ENCODE measurements at places on chromosomes 13 and 19.

DNA sequence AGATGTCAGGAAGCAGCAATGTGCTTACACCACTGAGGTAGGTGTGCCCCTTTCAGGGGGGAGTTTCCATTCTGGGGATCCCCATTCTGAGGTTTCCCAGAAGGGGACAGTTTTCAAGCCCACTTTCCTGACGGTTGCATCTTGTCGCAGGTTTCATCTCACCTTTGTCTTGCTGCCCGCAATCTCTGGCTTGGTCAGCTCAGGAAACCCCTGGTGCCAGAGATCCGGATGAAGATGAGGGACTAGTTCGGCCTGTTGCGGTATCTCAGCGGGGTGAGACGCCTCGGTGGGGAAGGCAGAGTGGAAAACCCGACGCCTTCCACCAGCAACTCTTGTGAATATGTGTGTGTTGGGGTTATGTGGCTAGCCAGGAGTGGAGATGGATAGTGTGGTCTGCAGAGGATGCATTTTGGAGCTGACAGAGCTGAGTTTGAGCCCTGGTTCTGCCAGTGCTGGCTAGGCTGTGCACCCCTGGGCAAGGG is 13.1 kb downstream of the TNFSF9 start:
- DNase-seq: no peak

- no peak for DNase-seq
Measured at GRCh38 chr13:79295906-79296706, 109.9 kb downstream of the RBM26 start.

DNA sequence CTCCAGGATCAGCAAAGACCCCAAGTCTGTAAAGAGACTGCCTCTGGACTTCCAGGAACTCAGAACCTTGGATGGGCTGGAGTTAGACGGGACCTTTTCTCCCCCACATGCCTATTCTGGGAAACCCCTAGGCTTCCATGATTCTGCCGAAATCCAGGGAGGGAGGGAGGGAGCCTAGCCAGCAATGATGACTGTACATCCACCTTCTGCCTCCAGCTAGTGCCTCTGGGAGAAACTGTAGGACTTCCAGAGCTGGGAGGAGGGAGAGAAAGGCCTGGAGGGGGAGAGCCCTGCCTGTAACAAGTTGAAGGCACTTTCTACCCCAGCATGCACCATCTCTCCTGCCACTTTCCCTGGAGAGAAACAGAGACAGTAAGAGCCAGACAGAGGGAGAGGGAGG is 6.0 kb upstream of the HAS1 start:
- DNase-seq: no peak

GRCh38 chr13:39527961-39528660 is 74.9 kb downstream of the LHFPL6 start:
- no peak for DNase-seq

GRCh38 chr19:1856698-1857603 is 6.4 kb downstream of the KLF16 start:
- peak; percentile 62 for DNase-seq

DNA sequence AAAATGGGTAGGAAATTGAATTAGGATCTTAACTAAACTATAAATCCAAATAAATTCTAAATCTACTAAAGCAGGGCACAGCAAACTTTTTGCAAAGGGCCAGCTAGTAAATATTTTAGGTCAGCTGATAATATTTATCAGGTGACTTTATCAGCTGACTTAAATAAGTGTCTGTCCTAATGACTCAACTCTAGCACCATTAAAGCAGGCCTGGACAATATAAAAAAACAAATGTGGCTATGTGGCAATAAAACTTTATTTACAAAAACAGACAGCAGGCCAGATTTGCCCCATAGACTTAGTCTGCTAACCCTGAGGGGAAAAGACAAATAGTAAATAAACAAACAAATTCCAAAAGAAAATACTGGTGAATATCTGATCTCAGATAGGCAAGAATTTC is 27.7 kb upstream of the DOCK9 start:
- DNase-seq: no peak

GRCh38 chr19:4368128-4368820 is 24.9 kb downstream of the MPND start:
- DNase-seq: peak; percentile 34

DNA sequence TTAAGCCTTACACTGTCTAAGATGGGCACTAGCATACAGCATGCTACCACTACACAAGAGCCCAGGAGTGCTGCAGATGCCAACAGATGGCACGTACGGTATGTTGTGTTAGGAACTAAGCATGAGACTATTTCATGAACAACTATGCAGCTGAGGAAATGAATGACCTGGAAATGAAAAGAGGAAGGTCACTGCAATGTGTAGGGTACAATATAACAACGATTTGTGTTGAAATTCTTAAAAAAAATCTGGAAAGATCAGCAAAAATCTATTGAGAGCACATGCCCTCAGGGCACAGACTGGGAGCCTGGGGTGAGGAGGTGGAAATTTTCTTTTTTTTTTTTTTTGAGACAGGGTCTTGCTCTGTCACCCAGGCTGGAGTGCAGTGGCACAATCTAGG is 14.4 kb downstream of the HAUS8 start:
- DNase-seq: no peak

GRCh38 chr13:41315443-41316047 is 4.5 kb downstream of the NAA16 start:
- no peak for DNase-seq

- peak; percentile 52 for DNase-seq
Measured at GRCh38 chr19:54439174-54439851, 9.7 kb upstream of the LENG8 start.

DNA sequence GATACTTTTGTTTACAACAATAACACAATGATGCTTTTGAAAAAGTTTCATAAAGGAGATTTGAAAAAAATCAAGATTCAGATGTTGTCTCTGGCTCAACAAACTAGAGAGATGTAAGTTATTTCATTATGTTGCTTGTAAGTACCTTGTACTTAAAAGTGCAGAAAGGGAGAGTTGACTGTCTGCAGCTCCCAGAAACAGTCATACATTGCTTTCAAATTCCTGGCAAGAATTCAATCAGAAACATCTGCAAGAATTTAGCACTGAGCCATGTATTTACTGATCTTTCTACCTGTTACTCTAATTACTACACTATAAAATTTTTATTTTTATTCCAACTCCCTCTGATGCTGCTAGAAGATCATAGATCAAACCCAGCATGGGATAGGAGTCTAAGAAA is 1261.3 kb upstream of the SPRY2 start:
- no peak for DNase-seq

Measured in activated naive CD4-positive, alpha-beta T cell treated with anti-CD3 and anti-CD28 coated beads, Interleukin-2, amount 10 ng/mL, durations not matched to agents 7 days and 5 days (primary cell).